ENCODE measurements at places on chromosomes 12 and 14.

- no peak for DNase-seq
Measured at GRCh38 chr12:14921218-14921617, 17.1 kb downstream of the ERP27 start.

DNA sequence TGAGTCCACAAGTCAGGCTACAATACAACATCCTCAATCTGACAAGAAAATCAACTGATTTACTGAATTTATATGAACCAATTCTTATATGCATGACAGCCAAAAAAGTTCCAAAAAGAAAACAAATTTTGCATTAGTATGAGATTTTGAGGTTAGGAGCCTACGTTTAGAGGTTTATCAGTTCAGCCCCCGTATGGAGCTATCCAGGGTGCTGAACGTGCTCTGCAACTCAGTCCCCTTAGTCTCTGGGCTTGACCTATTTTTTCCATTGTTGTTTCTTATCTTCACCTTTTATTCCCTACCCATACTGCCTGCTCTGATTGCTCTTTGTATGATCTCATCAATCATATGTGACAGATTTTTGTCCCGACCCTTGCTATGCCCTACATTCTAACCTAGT, 693.0 kb downstream of the NRXN3 start:
- DNase-seq = peak; percentile 68

DNA sequence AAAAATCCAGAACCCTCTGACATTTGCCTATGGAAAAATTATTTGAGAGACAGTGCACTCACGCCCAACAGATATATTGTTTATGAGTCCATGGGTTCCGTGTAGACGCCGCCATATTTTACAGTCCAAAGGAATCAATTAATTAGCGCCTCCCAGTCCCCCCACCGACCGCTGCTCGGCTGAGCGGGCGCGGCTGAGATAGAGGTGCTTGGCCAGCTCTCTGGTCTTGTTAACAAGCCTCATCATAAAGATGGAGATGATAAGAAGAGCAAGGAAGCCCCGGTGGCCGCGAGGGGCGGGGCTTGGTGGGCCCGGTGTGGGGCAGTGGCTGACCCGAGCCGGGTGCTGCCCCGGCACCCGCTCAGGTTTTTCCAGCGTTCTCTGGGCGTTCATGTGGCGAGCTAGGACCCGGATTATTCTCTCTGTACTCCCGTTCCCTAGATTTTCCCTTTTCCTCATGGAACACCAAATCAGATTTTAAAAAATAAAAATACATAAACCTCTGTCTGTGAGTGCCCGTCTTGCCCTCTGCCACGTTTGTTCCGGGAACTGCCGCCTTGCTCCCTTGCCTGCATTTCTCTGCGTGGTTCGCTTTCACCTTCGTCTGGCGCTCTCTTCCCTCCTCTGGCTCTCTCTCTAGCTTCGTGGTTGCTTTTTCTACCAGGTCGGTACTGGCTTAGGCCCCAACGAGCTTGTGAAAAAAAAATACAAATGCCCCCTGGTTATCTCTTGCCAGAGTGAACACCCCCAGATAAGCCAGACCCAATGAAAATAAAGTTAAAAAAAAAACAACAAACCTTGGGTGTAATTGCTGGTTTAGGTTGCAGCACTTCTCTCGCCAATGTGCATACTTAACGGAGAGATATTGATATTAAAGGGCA, 9.0 kb downstream of the HOXC12 start:
- DNase-seq = peak; percentile 87

DNA sequence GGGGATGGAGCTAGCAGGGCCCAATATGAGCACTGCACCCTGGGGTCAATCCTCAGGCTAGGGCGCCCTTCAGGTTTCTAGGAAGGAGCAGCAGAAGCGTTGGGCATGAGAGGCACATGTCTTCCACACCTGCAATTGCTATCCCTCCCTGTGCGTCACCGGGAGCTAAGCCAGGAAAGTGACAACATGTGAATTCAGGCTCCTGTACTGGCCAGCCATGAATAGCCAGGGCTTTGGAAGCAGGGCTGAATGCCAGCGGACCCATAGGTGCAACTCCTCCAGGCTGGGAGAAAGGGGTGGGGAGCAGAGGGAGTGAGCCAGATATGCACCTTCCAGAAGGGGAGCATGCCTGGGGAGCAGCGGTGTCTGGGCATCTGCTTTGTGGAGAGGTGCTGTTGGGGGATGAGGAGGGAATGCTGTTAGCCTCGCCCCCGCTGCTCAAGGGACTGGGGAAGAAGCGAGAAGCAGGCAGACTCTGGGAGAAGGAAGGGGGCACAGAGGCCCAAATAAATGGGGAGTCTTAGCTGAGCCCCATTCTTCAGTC, 6.1 kb downstream of the HOXC5 start:
- peak; percentile 63 for DNase-seq

DNA sequence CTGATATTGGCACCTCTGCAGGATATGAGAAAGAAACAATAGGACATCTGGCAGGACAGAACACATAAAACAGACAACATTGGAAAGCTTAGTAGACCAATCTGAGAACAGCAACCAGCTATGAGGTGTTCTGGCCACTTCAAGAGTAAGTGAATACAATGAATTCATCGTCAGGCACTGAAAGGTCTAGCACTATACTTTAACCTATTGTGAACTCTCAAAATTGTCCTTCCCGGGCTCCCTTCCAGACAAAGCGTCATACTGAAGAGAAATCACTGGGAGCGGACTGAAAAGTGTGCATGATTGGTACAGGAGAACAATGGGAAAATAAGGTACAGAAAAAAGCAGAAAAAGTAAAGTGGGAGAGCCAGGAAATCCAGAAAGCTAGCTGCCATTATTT, 75.8 kb downstream of the LRP6 start:
- DNase-seq = no peak

- no peak for DNase-seq
Measured at GRCh38 chr12:104377514-104377812, 73.9 kb downstream of the EID3 start.

DNA sequence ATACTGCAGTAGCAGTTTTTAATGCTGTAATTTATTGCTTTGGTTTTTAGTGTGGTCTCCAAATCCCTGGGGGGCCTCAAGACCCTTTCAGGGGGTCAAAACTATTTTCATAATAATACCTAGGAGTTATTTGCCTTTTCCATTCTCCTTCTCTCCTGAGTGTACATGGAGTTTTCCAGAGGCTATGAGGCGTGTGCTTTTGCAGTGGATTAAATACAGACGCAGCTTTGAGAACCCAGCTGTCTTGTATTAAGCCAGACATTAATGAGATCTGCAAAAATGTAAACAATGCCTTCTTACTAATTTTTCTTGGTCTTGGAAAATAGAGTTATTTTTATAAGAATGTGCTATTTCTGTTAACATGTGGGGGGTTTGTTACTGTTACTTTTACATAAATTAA, 68.6 kb downstream of the SLC25A47 start:
- DNase-seq = no peak

GRCh38 chr14:95829321-95829720, 47.3 kb upstream of the TUNAR start:
- DNase-seq = peak; percentile 43
